ENCODE measurements at places on chromosomes 12 and 14.

DNA sequence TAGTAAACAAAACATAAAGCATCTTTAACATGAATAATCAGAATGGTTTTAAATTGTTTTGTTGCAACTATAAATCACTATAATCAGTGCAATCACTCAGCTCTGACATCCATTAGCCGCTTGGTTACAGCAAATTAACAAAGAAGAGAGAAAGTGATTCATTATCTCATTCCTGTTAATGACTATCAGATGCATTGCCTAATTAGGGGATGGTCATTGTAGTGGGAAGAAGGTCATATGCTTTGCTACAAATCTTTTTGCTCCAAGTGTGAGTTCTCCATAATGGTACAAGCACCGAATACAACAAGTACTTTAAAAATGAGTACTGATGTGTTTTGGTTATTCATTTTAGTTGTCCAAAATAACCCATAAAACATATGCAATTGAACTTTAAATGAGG is 272.0 kb downstream of the AKAP6 start:
- DNase-seq = no peak

DNA sequence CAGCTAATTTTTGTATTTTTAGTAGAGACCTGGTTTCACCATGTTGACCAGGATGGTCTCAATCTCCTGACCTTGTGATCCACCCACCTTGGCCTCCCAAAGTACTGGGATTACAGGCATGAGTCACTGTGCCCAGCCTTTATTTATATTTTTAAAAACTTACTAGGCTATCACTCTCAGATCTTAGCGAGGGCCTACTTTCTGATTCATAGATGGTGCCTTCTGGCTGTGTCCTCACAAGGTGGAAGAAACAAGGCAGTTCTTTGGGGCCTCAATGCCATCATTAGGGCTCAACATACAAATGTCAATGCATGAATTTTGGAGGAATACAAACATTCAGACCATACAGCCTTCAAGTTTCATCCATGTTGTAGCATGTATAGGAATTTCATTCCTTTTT is 2.4 kb upstream of the DGLUCY start:
- DNase-seq = no peak

DNA sequence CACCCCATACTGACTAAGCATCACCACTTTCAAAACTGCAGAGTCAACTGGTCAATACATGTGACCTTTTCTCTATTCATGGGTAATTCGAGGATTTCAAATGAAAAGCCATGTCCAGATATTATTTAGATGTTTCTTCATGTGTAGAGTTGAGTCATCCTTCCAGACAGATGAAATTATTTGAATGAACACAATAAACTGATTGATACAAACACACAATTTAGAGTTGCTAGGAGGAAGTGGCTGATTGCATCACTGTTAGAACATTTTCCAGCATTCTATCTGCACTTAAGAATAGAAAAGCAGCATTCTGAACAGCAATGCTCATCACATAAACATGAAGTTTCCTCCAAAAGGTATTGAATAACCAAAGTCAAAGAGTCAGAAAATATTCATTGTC is 273.5 kb upstream of the SOX5 start:
- no peak for DNase-seq

DNA sequence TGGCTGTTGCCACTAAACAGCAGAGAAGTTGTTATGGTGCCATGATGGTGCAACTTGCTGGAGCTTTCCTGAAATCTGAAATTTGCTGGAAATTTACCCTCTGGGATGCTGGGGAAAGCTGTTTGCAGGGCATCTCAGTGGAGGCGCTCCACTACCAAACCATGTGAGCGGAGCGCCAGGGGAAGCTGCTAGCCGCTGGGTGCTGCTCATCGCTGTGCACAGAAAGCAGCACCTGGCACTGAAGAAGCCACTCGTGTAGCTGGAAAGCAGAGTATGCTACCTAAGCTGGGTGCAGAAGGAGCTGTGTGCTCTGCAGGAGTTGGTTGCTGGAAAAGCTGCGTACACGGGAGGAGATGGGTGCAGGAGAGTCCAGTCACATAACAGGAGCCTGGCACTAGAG is 53.0 kb downstream of the MSRB3 start:
- DNase-seq = no peak

DNA sequence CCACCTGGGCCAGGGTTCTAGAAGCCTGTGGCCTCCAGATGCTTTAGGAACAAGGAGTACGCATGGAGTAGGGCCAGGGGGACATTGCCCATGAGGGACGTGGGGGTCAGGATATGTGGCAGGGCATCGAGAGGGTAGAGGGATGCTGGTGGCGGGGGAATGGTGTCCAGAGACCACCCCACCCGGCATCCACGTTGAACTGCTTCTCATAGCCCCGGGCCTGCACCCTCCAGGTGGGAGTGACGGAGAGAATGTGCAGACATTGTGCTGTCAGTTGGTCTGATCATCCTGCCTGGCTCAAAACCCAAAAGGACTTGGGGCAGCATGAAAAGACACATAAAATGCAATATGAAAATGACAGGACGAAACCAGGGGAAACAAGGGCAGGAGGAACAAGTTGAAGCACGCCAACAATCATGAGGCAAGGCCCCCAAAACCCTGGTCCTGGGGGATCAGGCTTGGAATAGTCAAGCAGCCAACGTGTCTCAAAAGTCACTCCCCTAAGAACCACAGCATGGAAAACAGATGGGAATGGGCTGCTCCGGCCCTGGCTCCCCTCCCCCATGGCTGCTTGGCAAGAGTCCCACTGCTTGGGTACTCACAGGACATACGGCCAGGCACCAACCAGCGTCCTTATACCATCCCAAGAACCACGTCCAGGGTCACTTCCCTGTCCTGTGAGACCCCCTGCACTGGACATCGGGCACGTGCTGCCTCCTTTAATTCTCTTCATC is 117.9 kb downstream of the DICER1 start:
- no peak for DNase-seq

GRCh38 chr12:113260636-113261300 is 39.5 kb downstream of the TPCN1 start:
- DNase-seq = no peak

- DNase-seq = no peak
These were observed 8.2 kb upstream of the LDHB start for GRCh38 chr12:21665816-21666215.

DNA sequence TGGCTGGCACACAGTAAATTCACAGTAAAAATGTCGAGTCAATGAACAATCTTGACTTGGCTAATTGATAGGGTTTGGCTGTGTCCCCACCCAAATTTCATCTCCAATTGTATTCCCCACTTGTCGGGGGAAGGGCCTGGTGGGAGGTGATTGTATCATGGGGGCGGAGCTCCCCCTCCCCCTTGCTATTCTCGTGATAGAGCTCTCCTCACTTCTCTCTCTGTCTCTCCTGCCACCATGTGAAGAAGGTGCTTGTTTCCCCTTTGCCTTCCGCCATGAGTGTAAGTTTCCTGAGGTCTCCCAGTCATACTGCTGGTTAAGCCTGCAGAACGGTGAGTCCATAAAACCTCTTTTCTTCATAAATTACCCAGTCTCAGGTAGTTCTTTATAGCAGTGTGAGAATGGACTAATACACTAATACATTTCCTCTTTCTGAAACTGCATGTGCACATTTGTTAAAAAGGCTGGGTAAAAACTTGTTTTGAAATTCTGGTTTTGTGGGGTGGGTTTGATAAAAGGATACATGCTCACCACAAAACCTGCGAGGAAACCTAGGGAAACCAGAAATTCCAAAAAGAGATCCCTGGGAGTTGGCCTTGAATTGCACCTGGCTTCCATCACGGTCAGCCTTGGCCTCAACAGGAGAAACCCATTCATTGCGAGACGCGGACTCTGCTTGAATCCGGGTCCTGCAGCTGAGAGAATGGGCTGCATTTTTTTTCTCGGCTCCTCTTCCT is 16.2 kb upstream of the MYL2 start:
- DNase-seq = no peak

GRCh38 chr12:20523658-20524057 is 155.3 kb downstream of the PDE3A start:
- DNase-seq = no peak

DNA sequence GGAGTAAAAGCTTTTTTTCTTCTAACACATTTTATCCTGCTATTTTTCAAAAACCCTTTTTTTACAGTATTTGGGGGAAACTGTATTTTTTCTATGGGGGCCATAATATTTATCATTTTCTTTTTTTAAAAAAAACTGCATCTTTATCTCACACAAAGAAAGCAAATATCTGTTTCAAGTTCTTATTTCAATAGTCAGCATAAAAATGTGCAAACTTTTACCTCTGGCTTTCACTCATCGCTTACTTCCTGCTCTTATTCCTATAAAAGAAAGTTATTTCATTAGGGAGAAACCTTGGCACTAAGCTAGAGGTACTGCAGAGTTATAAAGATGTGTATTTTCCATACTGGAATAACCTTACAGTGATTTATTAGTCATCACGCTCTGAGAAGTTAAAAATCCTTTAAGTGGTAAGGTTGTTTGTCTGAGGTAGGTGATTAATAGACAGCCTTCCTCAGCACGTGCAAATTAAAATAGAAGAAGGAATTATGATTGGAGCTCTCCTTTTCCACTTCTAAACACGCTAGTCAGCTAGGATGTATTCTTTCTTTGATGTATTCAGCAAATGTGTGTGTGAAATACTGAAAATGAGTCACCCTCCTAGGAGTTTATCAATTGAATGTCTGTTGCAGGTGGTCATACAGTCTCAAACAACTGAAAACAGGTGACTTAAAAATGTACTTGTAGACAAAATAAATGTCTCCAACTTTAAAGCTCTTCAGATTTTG is 461.0 kb downstream of the GXYLT1 start:
- no peak for DNase-seq

DNA sequence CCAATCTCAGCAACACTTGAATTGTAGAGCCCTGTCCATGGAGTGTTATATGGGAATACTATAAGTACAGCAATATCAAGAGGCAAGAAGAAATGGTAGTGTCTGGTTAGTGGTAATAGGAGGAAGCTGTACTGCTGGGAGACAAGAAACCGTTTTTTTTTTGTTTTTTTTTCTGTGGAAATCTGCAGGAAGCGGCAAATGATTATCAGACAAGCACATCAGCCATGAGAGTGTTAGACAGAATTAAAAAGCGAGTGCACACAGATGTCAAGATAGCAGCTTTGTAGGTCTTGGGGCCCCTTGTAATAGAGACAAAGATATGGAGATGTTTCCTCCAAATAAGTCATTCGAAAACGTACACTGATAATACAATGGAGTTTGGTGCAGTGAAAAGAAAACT is 6.7 kb downstream of the TESPA1 start:
- DNase-seq = no peak

DNA sequence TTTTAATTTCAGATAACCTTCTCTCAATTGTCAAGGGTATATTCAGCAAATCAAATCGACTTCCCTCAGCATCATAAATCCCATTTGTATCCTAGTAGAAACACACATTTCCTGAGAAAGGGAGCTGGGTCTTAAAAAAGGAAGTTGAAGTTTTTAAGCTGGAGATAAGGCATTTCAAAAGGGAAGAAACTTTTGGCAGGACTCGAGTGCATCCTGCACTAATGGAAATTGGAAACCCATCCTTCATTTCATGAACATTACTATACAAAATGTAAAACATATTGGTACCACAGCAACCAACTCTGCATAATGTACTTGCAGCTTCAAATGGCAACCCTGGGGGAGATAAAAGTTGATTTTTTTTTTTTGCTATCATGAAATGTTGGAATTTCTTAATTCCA is 23.7 kb upstream of the TMCC3 start:
- DNase-seq = no peak

DNA sequence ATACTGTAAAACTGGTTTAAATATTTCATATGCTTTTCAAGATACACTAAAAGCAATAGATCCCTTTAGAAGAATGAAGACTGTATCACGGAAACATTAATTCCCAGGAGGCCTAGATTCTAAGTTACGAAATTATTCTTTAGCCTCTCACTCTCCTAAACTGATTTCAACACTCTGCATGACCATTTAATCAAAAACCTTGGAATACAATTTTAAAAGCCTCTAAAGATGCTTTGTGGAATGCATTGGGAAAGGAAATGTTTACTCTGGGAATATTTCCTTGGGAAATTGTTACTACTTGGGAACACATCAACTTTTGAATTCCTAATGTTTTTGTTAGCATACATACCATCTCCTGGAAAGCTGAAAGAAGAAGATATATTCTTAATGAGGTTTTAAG is 255.7 kb upstream of the FAR2 start:
- DNase-seq = no peak

- DNase-seq = no peak
These were observed 3.3 kb downstream of the WASHC4 start for GRCh38 chr12:105110851-105111250.

- no peak for DNase-seq
These were observed 283.3 kb downstream of the RPL10L start for GRCh38 chr14:46368275-46368674.

DNA sequence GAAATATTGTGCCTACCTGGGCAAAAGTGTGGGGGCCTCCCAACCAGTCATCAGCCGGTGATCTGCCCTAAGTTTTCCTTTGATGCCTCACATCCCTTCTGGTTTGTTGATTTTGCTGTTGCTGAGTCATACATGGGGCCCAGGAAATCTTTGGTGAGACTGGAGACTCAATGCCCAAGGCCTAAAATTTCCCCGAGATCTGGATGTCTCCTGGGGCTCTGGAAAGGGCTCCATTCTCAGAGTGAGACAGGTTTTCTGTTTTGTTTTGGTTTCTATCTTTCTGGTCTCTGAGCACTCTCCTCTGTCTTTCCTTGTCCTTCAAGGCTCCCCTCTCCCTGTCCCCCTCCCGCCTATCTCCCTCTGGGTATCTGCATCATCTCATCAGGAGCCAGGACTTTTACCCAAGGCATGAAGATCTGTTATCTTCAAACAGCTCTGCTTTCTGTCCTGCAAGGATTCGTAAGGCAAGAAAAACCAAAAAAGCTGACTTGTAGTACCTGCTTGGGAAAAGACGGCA is 152.8 kb upstream of the MAX start:
- DNase-seq = no peak

GRCh38 chr14:94615823-94616570 is 3.8 kb downstream of the SERPINA3 start:
- no peak for DNase-seq

DNA sequence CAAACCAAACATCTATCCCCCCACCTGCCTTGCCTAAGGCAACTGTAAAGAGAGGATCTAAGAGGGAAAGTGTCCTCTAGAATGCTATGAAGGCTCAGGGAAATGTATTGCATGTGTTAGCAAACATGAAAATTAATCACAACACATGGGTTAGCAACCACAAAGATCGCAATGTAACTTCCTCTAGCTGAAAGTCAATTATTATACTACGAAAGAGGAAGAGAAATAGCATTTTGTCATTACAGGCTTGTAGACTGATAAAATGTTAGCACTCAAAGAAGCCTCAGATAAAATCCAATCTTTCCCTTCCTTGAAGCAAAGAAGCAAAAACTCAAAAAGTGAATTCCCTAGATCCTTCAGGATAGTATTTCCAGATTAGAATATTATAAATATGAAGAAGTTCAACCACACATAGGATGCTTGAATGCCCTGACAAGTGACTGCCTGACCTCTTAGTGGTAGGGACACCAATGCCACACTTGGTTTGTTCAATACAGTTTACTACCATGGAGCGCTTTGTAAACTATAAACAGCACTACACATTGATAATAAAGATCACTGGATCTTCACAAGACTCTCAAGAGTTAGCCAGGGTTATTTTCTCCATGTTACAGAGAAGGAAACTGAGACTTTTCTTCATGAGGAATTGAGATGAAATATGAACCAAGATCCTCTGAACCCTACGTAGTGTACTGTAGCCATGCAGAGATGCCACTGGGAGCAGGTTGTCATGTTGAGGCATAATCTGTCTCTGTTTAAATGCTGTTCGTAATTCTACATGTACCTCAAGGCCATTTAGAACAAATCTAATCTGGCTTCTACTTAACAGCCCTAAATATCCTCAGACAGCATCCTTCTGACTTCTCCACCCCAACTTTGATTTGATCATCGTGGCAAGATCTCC is 100.7 kb downstream of the ITPR2 start:
- DNase-seq = no peak
